CD4-positive, alpha-beta T cell (primary cell): ENCODE measurements at places on chromosomes 2 and 18. TPM values are rescaled to one million over a fixed set of nuclear protein-coding genes. Genes with fewer than 3 reads are reported as not detected.

- no peaks in the 10 kb centered on the region for H3K4me1 ChIP-seq
- no peak for DNase-seq
- no peak overlapping the region for H3K27ac ChIP-seq
- H3K4me3 ChIP-seq: no peak overlapping the region
- H3K36me3 ChIP-seq: no peaks in the 10 kb centered on the region
Observed at GRCh38 chr2:205169464-205169863, 512.8 kb upstream of the NRP2 start.

- DNase-seq: no peak
- no peaks in the 10 kb centered on the region for H3K27me3 ChIP-seq
- no peak overlapping the region for H3K27ac ChIP-seq
- H3K4me3 ChIP-seq: no peak overlapping the region
Observed at GRCh38 chr2:45729753-45730512, 78.5 kb downstream of the PRKCE start.

RESP18 gene
- total RNA-seq: not detected

ACVR1 gene
- 14.3 TPM for total RNA-seq

- no peak for DNase-seq
- H3K27me3 ChIP-seq: no peaks in the 10 kb centered on the region
- no peaks in the 10 kb centered on the region for H3K36me3 ChIP-seq
- no peak overlapping the region for H3K27ac ChIP-seq
- H3K4me1 ChIP-seq: no peaks in the 10 kb centered on the region
- H3K4me3 ChIP-seq: no peak overlapping the region
Observed at GRCh38 chr18:26970637-26971036, 105.1 kb upstream of the AQP4 start.

SLC40A1 gene
- total RNA-seq: 8.2 TPM

CFC1 gene
- not detected for total RNA-seq

GRCh38 chr2:12330916-12331315, 385.8 kb upstream of the TRIB2 start:
- H3K4me1 ChIP-seq: peaks cover 14% of the 10 kb centered on the region
- H3K36me3 ChIP-seq: no peaks in the 10 kb centered on the region
- H3K27ac ChIP-seq: no peak overlapping the region
- DNase-seq: no peak
- no peaks in the 10 kb centered on the region for H3K27me3 ChIP-seq

PDCD1 gene
- 11.4 TPM for total RNA-seq

GRCh38 chr18:46040747-46041104, 31.3 kb downstream of the PSTPIP2 start:
- no peak overlapping the region for H3K27ac ChIP-seq
- no peak overlapping the region for H3K4me3 ChIP-seq
- peaks cover 7% of the 10 kb centered on the region for H3K36me3 ChIP-seq
- no peaks in the 10 kb centered on the region for H3K27me3 ChIP-seq
- H3K4me1 ChIP-seq: peaks cover 35% of the 10 kb centered on the region

NAT8 gene
- not detected for total RNA-seq

DNA sequence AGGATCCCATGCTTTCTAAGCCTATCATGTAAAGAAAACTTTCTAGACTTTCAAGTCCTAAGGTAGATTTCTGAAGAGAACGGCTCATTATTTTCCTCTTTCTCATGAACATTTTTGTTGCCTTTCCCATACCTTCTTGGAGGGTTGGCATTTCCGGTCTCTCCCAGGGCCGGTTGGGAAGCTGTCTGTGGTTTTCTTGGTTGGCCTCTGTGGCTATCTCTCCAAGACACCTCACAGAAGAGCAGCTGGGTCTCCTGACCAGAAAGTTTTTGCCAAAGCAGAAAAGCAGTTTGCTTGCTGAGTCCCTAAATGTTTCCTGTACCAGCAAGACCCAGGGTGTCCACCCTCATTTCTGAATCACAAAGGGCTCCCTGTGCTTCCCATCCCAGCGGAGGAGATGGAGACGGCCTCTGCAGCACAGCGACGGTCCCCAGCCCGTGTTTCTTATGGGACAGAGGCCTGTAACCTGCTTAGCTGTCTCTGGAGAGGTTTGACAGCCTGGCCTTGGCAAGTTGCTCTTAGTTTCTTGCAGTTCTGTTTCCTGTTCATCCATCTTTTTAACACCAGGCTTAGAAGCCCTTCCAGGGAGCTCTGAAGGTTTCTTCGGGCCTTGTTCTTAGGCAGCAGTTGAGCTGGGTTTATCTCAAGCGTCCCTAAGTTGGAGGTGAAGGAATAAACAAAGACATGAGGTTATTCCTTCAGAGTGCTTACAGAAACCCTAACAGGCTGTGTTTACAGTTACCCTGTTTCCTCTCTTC, 39.8 kb downstream of the GREB1 start:
- H3K27me3 ChIP-seq: peaks cover 3% of the 10 kb centered on the region
- no peaks in the 10 kb centered on the region for H3K36me3 ChIP-seq
- H3K4me1 ChIP-seq: no peaks in the 10 kb centered on the region
- no peak overlapping the region for H3K27ac ChIP-seq
- DNase-seq: no peak
- no peak overlapping the region for H3K4me3 ChIP-seq

- no peaks in the 10 kb centered on the region for H3K36me3 ChIP-seq
- no peak overlapping the region for H3K4me3 ChIP-seq
Observed at GRCh38 chr18:59848002-59848401, 51.8 kb upstream of the PMAIP1 start.

NPPC gene
- total RNA-seq: not detected

REG3G gene
- total RNA-seq: not detected

TRIB2 gene
- total RNA-seq: 102 TPM

DNA sequence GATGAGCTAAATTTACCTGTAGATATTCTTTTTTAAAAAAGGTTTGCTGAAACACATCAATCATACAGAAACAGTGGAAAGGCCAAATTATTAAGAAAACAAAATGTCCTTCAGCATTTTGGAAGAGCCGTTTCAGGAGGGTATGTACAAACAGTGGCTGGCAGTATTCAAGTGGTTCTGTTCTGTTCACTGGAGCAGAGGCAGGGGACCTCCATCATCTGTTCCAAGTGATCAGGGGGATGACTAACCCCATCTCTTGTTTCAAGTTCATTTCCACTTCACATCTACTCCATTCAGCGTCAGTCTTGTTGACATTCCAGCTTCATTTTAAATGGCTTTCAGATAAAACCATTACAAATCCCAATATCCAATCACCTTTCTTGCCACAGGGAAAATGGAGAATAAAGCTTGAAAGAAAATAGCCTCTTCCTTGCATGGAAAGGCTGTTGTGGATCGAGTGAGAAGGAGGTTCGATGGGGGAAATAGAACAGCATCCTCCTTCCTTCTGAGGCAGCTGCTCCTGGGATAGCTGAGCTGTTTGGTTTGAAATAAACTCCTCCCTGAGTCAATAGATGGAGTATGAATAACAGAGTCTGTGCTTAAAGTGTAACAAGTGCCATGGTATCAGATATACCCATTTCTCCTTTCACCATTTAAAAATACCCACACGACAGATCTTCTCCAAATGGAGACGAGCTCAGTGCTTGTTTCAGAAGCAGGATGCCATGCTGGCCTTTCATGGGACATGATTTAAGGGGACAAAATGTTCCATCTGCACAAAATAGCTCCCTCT, 63.7 kb upstream of the OTOF start:
- no peaks in the 10 kb centered on the region for H3K27me3 ChIP-seq
- no peaks in the 10 kb centered on the region for H3K4me1 ChIP-seq
- H3K27ac ChIP-seq: no peak overlapping the region

- H3K4me3 ChIP-seq: no peak overlapping the region
- H3K27ac ChIP-seq: no peak overlapping the region
- no peak for DNase-seq
- H3K27me3 ChIP-seq: no peaks in the 10 kb centered on the region
Observed at GRCh38 chr2:168495524-168495923, 39.5 kb downstream of the CERS6 start.

DTNA gene
- not detected for total RNA-seq

FAM98A gene
- total RNA-seq: 20.1 TPM

DNA sequence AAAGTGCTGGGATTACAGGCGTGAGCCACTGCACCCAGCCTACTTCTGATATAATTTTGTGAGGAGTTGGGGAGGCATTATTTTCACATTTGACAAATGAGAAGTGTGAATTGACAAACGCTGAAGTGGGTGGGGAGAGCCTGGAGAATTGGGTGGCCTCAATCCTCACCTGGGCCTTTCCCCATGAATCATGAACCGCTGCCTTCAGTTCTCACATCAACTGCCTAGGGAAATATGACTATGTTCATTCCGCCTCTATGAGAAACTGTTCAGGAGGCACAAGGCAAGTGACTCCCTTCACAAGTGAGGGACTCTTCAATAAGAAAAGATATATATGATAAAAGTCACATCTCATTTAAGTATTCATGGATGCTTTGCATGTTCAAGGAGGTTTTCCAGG, 96.6 kb upstream of the RND3 start:
- no peaks in the 10 kb centered on the region for H3K36me3 ChIP-seq
- no peak overlapping the region for H3K4me3 ChIP-seq
- no peaks in the 10 kb centered on the region for H3K27me3 ChIP-seq
- DNase-seq: no peak
- no peaks in the 10 kb centered on the region for H3K4me1 ChIP-seq

- no peak for DNase-seq
- H3K27me3 ChIP-seq: no peaks in the 10 kb centered on the region
- H3K4me3 ChIP-seq: no peak overlapping the region
- no peak overlapping the region for H3K27ac ChIP-seq
- H3K4me1 ChIP-seq: peaks cover 24% of the 10 kb centered on the region
- no peaks in the 10 kb centered on the region for H3K36me3 ChIP-seq
Observed at GRCh38 chr2:223936862-223937326, 8.2 kb downstream of the WDFY1 start.

- no peaks in the 10 kb centered on the region for H3K4me1 ChIP-seq
- H3K27me3 ChIP-seq: no peaks in the 10 kb centered on the region
- H3K4me3 ChIP-seq: no peak overlapping the region
- no peaks in the 10 kb centered on the region for H3K36me3 ChIP-seq
- no peak for DNase-seq
Observed at GRCh38 chr2:170222842-170223241, 44.9 kb downstream of the MYO3B start.

TUBA3E gene
- not detected for total RNA-seq

DNA sequence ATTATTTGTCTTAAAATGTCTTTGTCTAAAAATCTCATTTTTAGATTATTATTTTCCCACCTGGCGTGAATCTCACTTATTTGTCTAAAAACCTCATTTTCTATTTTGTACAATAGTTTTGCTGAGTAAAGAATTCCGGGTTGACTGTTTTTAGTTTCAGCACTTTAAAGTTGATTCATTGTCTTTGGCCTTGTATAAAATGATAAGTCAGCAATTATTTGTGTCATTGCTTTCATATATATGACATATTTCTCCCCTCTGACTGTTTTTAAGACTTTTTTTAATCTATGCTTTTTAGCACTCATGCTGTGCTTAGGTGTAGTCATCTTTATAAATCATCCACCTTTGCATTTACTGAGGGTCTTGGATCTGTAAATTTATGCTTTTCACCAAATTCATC, 92.1 kb upstream of the DOK6 start:
- H3K36me3 ChIP-seq: no peaks in the 10 kb centered on the region
- DNase-seq: no peak
- H3K4me3 ChIP-seq: no peak overlapping the region
- H3K27ac ChIP-seq: no peak overlapping the region
- H3K4me1 ChIP-seq: no peaks in the 10 kb centered on the region

CRYGD gene
- total RNA-seq: not detected

IL1F10 gene
- total RNA-seq: not detected

GRCh38 chr2:200305797-200306195, 697 bp upstream of the SPATS2L start:
- no peaks in the 10 kb centered on the region for H3K36me3 ChIP-seq
- no peaks in the 10 kb centered on the region for H3K4me1 ChIP-seq
- H3K27ac ChIP-seq: no peak overlapping the region

DNA sequence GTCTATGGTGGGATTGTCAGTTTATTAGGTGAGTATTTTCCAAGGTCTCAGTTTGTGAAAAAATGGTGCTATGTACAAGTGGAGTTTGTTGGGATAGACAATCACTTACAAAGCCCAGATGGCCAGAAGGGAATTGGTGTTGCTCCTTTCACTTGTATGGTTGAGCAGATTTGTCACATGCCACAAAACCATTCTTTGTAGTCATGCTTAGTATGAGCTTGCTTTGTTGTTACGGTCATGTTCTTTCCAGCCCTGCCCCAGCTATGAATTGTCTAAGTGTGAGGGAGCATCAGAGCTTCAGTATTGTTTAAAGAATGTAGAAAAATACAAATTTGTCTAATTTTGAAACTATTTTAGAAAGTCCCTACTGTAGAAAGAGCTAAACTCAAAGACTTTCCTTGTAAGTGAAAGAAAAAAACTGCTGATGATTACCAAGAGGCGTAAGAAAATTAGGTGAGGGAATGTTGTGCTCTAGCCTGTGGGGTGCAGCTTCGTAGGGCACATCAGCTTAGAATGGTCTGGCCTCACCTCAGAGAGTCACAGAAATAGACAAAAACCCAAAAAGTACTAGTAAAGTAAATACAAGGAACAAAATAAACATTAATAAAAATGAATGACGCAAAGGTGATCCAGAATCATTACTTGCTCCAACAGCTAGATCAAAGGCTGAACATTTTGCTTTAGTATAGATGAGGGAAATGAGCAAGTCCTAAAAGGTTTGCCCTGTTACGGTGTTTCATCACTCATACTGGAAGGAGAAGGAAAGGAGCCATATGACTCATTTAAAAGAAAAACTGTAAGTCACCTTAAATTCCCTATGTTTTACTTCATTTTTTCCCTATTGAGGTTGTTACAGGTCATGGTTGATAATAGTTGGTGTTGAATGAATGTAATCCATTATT, 9.2 kb downstream of the TGIF1 start:
- DNase-seq: no peak
- no peak overlapping the region for H3K4me3 ChIP-seq
- peaks cover 8% of the 10 kb centered on the region for H3K4me1 ChIP-seq
- H3K27me3 ChIP-seq: no peaks in the 10 kb centered on the region
- H3K27ac ChIP-seq: peak overlapping the region; percentile 67

C2orf80 gene
- total RNA-seq: not detected

GKN1 gene
- total RNA-seq: not detected

GRCh38 chr2:185828326-185828725, 89.7 kb downstream of the FSIP2 start:
- DNase-seq: no peak
- no peaks in the 10 kb centered on the region for H3K27me3 ChIP-seq

NYAP2 gene
- not detected for total RNA-seq

DNA sequence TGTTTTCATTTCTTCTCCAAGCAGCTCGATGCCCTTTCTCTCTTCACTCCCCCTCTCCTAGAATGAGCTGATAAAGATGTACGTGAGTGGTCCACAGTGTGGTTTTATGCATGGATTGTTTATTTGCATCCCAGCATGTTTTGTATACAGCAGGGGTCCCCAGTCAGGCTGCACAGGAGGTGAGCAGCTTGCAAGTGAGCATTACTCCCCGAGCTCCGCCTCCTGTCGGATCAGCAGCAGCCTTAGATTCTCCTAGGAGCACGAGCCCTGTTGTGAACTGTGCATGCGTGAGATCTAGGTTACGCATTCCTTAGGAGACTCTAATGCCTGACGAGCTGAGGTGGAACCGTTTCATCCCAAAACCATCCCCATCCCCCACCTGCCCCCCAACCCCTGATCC, 262.6 kb downstream of the AGAP1 start:
- H3K27ac ChIP-seq: no peak overlapping the region
- no peak overlapping the region for H3K4me3 ChIP-seq
- no peaks in the 10 kb centered on the region for H3K27me3 ChIP-seq
- DNase-seq: no peak
- no peaks in the 10 kb centered on the region for H3K36me3 ChIP-seq
- no peaks in the 10 kb centered on the region for H3K4me1 ChIP-seq
